Naive B cell (primary cell): ENCODE measurements at places on chromosomes 3 and 15. TPM values are rescaled to one million over a fixed set of nuclear protein-coding genes. Genes with fewer than 3 reads are reported as not detected.

DNA sequence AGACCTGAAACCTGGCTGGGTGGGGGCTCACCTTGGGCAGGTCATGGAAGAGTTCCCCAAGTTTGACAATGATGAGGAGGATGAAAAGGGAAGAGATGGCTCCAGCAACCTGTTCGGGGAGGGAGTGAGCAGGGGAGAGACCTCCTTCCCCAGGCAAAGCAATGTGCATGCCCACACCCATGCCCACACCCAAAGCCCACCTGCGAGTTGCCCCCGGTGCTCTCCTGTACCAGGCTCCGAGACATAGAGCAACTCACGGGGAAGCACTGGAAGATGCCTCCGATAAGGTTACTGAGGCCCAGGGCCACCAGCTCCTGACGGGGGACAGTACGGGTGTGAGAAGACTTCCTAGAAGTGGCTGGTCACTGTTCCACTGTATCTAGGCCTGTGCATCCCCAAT is 4.9 kb downstream of the SLC26A6 start:
- no peak for DNase-seq

The ERC2 gene
- not detected for polyA plus RNA-seq

The FBXW12 gene
- polyA plus RNA-seq: not detected

GRCh38 chr3:86239946-86240345 is 751.0 kb downstream of the VGLL3 start:
- no peak for DNase-seq

GRCh38 chr3:128855569-128855968 is 23.9 kb upstream of the ACAD9 start:
- no peak for DNase-seq

DNA sequence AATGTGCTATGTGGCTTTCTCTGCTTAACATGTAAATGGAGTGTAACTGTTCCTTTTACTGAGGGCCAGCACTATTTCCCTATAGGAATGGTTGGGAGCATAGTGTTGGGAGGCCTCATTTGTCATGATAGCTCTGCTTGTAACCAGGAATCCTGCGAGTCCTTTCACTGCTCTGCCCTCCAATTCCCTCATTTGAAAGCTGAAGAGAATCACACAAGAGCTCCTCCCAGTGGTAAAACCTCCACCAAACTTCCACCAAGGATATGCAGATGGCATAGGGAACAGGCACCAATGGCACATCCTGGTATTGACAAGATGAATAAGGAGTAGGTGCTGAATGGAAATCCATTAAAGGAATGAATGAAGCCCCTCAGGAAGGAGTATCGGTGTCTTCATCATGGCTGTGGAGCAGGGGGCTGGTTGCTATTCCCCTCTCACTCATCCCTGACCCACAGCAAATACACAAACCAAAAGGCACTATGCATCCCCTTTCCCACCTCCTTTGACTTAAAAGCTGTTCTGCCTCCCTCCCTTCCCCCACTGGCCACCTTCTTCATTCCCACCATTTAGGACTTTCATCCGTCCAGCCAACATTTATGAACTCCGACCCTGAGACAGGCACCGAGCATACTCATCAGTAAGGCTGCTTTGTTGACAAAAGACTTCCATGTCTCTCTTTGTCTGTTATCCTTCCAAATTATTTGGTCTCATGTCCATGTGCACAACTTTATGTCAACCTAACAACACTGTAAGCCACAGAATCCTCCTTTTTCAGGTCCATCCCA is 560.8 kb downstream of the FOXP1 start:
- no peak for DNase-seq

The PLA2G4E gene
- not detected for polyA plus RNA-seq

- DNase-seq: no peak
Observed at GRCh38 chr15:85335193-85335942, 45.0 kb upstream of the AKAP13 start.

GRCh38 chr3:183449791-183450190 is 21.4 kb upstream of the MCF2L2 start:
- DNase-seq: no peak

DNA sequence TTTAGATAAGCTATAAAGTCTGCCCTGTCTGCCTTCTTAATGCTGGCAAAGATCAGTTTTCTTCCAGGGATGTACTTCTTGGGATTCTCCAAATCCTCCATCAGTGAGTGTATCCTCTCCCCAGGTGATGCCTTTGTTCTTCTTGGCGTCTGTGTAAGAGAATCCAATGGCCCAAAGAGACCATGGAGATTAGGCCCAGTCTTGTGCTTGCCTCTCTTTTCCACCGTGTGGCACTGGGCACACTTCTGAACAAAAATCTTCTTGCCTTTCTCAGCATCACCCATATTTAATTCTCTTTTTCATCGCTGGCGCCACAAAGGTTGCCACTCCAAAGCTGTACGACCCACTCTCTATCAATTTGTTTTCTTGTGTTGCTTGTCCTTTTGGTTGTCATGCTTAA is 32.2 kb upstream of the TAMM41 start:
- no peak for DNase-seq

GRCh38 chr15:95948411-95948810 is 382.1 kb upstream of the NR2F2 start:
- DNase-seq: no peak

DNA sequence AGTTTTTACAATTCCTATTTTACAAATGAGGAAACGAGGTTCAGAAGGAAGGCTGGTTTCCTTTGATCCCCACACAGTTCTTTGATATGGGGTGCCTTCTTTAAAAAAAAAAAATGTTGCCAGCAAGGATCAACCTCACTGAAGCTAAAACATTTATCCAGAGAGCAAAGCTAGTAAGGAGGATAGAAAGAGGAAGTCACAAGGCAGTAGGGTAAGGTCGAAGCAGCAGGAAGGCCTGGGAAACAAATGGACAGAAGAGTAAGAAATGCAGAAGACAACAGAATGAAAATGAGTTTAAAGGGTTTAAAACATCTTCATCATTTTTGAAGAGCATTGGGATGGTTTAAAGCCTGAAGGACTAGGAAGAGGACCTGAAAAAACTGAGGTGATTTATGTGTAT is 30.6 kb upstream of the CP start:
- DNase-seq: no peak

- no peak for DNase-seq
Observed at GRCh38 chr15:57235873-57236272, 140.4 kb upstream of the CGNL1 start.

The CYP11A1 gene
- not detected for polyA plus RNA-seq

DNA sequence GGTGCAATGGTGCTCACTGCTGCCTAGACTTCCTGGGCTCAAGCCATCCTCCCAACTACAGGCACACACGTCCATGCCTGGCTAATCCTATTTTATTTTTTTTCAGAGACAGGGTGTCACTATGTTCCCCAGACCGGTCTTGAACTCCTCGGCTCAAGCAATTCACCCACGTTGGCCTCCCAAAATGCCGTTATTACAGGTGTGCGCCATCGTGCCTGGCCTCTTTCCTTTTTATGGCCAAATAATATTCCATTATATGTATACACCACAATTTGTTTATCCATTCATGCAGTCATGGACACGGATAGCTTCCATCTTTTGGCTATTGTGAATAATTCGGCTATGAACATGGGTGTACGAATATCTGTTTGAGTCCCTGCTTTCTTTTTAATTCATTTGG is 962 bp upstream of the NEK4 start:
- no peak for DNase-seq

GRCh38 chr15:69319384-69320375 is 21.0 kb downstream of the PAQR5 start:
- DNase-seq: no peak

The SPSB4 gene
- polyA plus RNA-seq: not detected

DNA sequence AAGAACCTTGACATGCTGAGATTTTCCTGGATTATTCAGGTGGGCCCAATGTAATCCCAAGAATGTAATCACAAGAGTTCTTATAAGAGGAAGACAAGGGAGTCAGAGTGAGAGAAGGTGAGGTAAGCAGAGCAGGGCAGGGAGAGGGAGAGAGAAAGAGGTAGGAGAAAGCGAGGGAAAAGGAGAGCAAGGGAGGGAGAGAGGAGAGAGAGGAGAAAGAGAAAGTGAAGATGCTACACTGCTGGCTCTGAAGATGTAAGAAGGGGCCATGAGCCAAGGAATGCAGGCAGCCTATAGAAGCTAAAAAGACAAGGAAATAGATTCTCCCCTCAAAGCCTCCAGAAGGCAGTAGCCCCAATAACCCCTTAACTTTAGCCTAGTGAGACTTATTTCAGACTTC is 28.7 kb upstream of the FAM98B start:
- no peak for DNase-seq

The CD200R1 gene
- 1.9 TPM for polyA plus RNA-seq

- DNase-seq: no peak
Observed at GRCh38 chr3:141524988-141525387, 38.2 kb downstream of the RASA2 start.

The ABI3BP gene
- 0.08 TPM for polyA plus RNA-seq

The FILIP1L gene
- 0.99 TPM for polyA plus RNA-seq

GRCh38 chr3:46215810-46216414 is 7.8 kb upstream of the CCR1 start:
- DNase-seq: no peak

DNA sequence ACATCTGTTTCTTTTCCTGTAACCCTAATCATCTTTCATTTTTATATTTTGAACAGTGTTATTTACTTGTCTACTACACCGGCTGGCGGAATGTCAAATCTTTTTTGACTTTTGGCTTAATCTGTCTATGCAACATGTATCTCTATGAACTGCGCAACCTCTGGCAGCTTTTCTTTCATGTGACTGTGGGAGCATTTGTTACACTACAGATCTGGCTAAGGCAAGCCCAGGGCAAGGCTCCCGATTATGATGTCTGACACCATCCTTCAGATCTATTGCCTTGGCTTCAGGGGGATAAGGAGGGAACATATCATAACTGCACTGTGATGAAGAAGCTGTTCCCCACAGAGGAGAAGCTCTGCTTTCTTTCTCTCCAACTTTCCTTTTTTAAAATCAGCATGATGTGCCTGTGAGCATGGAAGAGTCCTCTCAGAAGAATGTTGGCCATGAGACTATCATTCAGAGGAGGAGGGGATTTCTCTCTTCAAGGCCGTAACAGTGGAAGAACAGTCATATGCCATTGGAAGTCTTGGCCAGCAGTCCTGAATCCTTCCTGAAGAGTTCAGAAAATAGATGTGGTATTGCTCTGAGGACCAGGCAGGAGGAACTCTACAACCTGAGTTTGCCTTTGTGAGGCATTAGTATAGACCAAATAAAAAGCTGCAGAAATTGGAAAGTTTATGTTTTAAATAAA is 69.9 kb downstream of the SEC22A start:
- DNase-seq: no peak

GRCh38 chr3:111246967-111247760 is 175.5 kb downstream of the NECTIN3 start:
- DNase-seq: no peak

The ACAN gene
- not detected for polyA plus RNA-seq

DNA sequence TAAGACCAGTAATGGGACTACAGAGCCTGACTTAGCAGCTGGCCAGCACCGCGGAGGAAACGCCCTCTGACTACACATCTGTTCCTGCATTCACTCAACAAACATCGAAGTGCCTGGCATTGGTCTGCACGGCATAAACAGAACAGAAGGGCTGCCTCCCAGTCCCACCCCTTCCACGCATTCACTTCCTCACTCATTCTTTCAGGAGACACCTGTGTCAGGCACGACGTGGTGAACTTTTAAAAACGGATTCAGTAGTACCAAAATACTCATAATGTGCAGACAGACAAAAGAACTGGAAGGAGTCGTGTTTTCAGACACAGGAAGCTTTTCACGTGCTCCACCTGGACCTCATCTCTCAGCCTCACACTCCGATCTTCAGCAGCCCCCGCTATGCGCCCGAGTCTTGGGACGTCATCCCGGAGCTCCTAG is 123.3 kb downstream of the XXYLT1 start:
- peak; percentile 58 for DNase-seq

DNA sequence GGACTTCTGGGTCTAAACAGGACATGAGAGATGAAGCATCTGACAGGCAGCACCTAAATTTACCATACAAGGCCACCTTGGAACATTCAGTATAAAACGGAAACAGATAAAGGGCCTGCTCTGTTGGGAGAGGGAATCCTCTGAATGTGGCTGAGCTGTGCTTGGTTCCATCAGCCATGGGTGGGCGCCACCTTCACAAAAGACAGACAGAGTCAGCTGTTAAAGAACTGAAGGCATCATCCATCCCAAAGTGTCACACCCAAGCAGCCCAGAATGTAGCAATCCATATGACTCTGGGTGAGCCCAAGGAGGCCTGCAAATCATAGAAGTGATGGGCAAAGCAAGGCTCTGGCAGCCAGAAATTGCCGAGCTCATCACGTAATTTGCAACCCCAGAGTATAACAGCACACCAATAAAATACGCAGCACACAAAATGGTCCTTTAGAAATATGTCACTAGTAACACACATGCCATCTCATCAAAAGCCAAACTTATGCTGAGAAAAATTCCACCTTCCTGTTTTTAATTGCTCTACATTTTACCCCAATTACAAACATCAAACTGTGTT is 24.8 kb upstream of the RBP1 start:
- no peak for DNase-seq
